ENCODE measurements at places on chromosomes 3 and 15.

GRCh38 chr15:100614918-100615317, 12.5 kb downstream of the ASB7 start:
- DNase-seq = no peak

GRCh38 chr3:13495921-13496723, 16.0 kb downstream of the HDAC11 start:
- peak; percentile 71 for DNase-seq

DNA sequence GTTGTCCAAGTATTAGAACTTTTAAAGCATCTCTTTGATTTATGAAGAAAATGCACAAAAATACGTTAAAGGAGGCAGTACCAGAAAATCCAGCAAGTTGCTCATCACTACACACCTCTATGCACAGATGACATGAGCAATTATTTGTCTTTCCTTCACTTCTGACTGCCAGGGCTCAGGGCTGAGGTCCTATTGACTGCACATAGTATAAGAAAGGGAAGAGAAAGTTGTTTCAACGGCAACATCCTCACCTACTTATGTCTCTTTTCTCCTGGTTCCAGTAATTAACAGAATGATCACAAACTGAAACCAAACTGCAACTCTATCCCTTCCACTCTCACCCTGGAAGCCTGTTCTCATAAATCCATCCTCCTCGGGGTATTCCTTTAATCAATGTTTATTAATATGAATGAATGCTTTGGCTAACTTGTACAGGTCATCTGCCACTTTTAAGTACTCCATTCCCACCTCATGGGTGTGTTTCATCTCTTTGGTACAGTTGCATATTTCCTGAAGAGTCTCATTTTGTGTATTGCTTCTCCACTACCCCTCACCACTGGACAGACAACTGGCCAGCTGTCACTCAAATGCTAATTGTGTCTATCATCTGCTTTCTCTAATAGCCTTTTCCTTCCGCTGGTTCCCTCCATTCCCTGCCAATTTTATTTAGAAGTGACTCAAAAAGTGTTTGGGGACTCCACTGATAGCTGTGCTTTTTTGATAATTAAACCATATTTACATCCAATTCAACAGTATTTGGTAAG, 34.5 kb downstream of the RAB27A start:
- DNase-seq = no peak

DNA sequence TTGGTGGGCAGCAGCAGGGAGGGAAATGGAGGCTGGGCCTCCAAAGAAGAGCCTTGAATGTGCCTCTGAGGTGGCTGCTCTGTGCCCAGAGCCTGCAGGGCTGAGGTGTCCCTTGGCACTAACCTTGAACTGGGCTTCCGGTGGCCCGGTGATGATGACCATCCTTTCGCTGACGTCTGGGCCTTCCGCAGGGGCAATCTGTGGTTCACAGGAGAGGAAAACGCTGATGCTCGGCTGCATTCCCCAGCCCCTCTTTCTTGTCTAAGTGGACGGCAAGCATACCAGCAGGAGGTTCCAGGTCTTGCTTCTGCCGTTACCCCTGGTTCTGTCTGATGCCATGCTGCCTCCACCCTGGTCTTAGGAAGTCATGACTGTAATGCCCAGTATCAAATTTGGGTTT, 65.9 kb downstream of the SENP2 start:
- no peak for DNase-seq

DNA sequence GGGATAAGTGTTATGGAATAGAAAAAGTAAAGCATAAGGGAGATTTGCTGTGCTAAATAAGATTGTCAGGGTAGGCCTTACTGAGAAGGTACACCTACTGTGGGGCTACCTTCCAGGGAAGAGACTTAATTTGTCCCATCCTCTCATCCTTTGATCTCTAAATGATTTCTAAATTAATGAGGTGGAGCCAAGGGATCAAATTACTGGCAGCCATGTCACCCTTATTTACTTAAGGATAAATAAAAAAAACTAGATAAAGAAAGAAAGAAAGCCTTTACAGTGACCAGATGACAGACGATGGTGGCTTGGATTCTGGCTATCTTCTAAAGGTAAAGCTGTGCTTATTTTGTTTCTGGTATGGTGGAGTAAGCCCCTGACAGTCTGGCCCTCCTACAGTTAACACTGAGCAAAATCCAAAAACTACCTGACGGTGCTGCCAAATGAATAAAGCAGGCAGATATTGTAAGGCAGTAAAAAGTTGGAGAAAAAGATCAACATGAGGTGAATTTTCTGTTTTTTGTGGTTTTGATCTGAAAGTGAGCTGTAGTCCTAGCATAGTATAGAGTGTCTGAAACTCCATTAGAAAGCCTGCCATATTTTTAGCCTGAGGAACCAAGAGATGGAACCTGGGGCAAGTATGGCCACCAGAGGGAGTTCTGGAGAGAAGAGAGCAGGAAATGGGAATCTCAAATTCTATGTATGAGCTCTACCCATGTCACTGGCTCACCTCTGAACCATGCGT, 285.1 kb upstream of the MANF start:
- no peak for DNase-seq

DNA sequence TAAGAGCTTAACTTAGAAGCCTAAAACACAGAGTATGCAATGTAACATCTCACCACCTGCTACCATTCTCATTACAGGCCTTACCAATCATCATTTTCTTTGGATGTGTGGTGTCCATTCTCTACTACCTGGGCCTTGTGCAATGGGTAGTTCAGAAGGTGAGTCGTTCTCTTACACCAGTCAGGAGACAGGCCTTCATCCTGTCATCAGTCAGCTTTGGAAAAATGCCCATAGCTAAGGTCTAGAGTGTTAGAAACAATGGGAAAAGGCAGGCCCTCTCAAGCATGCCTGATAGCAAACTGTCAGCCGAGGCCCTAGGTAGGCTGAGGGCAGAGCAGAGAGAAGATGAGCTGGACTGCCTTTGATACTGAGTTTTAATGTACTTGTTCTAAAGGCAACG, 13.5 kb downstream of the SLC28A2 start:
- DNase-seq = no peak

- DNase-seq = no peak
Measured at GRCh38 chr15:79872358-79873017, 24.3 kb downstream of the MTHFS start.

DNA sequence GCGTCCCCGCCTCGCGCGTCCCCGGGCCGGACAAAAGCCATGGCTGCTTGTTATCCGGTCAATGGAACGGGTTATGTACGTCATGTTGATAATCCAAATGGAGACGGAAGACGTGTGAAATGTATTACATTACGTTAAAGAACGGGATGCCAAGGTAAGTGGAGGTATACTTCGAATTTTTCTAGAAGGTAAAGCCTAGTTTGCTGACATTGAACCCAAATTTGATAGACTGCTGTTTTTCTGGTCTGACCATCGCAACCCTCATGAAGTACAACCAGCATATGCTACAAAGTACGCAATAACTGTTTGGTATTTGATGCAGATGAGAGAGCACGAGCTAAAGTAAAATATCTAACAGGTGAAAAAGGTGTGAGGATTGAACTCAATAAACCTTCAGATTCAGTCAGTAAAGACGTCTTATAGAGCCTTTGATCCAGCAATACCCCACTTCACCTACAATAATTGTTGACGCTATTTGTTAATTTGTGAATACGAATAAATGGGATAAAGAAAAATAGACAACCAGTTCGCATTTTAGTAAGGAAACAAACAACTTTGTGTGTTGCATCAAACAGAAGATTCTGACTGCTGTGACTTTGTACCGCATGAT, 19.8 kb downstream of the WDR73 start:
- DNase-seq = no peak

- no peak for DNase-seq
Measured at GRCh38 chr15:57334257-57334656, 42.0 kb upstream of the CGNL1 start.

GRCh38 chr3:65500398-65501306, 538.1 kb downstream of the MAGI1 start:
- DNase-seq = no peak

DNA sequence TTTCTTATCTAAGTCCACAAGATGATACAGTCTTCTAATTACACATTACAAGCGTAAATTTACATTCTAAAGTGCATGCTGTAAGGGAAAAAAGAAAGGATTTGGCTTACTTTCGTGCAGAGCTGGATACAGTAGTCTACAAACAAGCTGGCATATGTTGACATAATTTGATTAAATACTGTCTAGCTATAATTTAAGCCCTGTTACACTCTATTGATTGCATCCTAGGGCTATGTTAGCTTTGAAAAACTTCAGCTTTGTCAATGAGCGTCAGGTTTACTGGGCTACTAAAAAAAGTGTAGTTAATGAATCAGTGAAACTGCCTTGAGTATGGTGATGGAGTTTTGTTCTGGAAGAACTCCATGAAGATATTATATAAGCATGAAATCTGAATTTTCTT, 24.5 kb upstream of the PLCL2 start:
- no peak for DNase-seq

- no peak for DNase-seq
Measured at GRCh38 chr3:23900744-23901143, 16.0 kb downstream of the NKIRAS1 start.

DNA sequence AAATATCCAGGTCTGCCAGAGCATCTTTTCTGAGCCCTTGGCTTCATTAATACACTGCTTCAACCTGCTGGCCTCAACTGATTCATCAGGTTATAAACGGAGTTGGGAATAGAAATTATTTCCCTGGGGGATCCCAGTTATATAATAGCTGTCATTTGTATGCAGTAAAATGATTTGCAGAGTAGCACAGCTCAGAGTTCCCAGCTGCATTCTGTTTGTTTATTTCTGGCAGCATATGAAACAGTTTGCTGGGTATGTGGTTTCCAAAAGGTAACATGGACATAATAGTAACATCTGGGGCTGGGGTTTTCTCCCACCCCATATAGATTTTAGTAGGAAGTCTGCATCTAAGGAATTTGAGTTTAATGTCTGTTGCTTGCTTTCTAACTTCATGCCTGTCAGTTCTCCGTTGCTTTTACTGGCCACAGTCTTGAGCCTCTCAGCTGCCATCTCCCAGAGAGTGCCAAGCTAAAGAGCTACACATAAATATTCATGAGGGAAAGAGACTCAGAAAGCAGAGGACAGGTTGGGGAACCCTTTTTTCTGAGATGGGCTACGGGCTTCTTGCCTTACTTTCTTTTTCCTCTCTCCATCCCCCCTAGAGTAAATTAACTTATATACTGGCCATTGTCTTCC, 124.6 kb downstream of the TMEM108 start:
- DNase-seq = no peak

GRCh38 chr3:14345496-14346150, 56.8 kb upstream of the SLC6A6 start:
- no peak for DNase-seq

DNA sequence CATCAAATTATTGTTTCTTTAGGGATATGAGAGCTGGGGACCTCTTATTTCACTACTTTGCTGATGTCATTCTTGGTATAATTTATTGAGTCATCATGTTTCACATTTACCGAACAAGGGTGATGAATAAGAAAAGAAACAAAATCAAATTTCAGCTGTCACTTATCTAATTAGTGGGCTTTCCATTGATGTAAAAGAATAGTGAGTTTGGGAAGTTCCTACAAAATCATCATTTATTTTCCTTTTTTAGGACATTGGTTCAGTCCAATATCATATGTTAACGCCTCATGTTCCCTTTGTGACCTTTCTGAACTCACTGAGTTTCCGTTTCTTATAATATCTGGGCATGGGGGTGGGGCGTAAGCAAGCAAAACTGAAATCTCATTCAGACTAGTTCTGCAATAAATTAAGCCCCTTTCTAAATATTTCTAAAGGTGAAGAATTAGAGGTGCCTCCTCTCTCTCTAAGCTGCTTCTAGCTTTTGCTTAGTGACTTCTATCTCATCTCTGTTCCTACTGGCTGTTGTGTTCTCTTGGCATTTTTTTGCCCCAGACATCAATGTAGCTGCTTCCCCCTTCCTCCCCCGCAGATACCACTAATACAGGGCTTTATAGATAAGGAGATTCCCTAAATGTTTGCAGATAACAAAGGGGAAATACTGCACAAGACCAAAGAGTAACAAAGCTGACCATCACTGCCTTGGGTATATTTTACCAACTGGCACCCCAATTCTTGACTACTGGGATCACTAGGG, 238.0 kb upstream of the CTNNB1 start:
- DNase-seq = no peak

DNA sequence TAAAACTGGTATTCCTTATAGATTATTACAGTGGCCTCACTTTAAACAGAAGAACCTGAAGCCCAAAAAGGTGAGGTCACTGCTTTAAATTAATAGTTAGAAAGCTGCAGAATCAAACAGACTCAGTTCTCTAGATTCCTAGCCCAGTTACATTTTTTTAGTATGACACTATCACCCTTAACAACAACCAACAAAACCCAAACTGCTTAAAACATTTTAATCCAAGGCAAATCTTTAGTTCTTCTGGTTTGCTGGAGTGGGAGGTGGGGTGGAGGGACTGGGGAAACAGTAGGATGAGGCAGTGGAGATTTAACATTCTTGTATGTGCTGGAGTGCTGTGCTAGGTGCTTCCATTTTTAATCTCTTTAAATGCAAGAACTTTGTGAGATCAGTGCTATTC, 631.6 kb upstream of the KCNMB2 start:
- DNase-seq = no peak

DNA sequence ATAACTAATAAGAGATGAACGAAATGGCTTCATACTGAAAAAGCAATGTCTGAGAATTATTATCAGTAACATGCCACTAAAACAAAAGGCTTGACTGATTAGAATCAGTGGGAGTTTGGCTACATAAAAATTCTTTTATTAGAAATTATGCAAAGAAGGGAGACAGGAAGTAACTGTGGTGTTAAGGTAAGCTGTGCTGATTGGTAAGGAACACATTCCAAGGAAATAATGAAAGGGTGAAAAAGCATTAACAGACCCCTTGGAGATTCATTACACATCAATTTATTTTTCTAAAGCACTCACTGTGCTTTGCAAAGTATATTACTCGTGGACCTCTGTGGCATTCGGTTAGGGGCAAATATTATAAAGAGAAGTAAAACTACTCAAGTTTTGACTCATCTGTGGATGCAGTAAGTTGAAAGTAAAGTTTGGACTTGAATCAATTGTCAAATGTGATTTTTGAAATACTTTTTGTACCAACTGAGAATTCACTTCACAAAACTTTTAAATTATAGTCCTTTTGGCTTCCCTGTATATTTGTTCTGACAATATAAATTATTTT, 176.1 kb upstream of the ZPLD1 start:
- no peak for DNase-seq
